ENCODE measurements at places on chromosomes 5 and 9. TPM values are rescaled to one million over a fixed set of nuclear protein-coding genes. Genes with fewer than 3 reads are reported as not detected.

CCDC112 gene
- total RNA-seq: 9.7 TPM

CDC25C gene
- 21.1 TPM for total RNA-seq

NUTM2G gene
- not detected for total RNA-seq

TMEM252 gene
- not detected for total RNA-seq

PCDHB9 gene
- total RNA-seq: 0.33 TPM

TNIP1 gene
- 77.5 TPM for total RNA-seq

Measured in OCI-LY7 (cell line).